ENCODE measurements at places on chromosomes 16 and 17.

DNA sequence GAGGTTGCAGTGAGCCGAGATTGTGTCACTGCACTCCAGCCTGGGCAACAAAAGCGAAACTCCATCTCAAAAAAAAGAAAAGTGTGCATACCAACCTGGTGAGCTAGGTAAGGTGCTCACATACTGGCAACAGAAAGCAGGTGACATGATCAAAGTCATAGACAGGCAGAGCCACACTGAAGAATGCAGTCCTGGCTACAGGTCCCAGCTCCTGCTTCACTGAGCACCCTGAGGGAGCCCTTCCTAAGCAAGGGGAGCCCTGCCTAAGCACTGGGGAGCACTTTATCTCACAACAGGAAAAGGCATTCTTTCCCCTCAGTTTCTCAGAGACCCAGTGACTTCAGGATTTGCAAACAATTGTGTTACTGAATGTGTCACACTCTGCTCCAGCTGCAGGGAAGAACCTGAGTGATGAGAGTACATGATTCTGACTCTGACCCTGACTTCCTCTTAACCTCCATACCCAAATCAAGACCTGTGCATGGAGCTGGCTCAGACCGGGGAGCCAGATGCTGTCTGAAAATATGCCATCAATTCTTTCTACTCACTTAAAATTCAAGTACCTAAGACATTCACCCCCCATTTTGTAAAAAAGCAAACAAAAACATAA is 40.5 kb downstream of the ANKRD11 start:
- DNase-seq, result no peak

- no peak for DNase-seq
Measured at GRCh38 chr16:79127766-79128165, 472.8 kb downstream of the MAF start.

GRCh38 chr17:28725166-28725659 is 820 bp downstream of the TLCD1 start:
- DNase-seq, result no peak

DNA sequence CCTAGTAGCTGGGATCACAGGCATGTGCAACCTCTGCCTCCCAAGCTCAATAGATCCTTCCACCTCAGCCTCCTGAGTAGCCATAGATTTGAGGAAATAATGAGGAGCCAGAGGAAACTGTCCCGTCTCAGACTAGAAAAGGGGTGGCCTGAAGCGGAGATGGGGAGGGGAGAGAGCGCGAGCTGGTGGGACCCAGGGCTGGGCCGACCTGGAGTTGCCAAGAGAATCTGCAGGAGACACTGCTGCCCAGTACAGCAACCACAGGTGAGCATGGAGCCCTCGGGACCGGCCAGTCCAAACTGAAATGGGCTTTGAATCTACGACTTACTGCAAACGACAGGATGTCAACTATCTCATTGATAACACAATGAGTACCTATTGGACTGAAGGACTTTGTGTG is 24.3 kb downstream of the CD300A start:
- DNase-seq, result no peak

DNA sequence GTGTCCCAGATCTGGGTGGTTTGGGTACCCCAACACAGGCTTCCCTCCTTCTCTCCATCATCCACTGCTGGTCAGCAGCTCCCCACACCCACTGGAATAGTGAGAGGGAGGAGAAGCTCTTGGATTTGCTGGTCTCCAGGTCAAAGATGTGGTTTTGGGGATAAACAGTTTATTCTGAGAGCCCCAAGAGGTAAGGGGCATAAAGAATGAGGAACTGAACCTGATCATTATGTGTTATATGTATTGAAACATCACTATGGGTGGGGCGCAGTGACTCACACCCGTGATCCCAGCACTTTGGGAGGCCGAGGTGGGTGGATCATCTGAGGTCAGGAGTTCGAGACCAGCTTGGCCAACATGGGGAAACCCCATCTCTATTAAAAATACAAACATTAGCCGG is 3.9 kb downstream of the DPEP2 start:
- no peak for DNase-seq

DNA sequence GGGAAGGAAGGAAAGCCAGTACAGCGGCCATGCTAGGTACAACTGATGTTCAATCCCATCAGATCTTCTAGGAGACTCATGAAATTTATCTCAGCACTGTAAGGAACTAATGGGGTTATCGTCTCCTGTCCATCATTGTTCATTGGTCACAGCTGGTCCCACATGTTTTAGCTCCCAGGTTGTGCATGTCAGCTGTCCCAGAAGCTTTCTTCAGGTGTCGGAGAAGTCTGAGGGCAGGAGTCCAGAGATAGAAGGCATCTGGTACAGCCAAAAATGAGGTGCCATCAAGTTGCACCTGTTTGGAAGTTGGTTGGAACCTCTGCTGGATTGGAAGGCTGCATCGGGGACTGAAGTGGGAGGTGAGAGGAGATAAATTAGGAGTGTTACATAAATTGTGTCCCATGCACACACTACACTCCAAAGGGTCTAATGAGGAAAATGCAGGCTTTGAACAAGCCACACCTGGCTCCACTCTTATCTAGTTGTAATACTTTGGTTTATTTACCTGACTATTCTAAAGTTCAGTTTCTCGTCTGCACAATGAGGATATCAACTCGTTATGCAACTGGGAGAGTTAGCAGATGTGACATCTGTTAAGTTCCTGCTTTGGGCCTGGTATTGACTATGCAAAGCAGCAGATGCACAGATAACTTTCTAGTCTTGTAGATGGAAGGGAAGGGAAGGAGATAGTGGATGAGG is 62.9 kb downstream of the MAP2K6 start:
- DNase-seq, result no peak

Measured in hematopoietic multipotent progenitor cell treated with erythropoietin and hydrocortisone succinate and interleukin-3 and kit ligand, for 15 days (in vitro differentiated cells).